ENCODE measurements at places on chromosomes 6 and 20. TPM values are rescaled to one million over a fixed set of nuclear protein-coding genes. Genes with fewer than 3 reads are reported as not detected.

Gene ABHD16B
- not detected for polyA plus RNA-seq

Gene PRND
- polyA plus RNA-seq, result not detected

Gene CABLES2
- polyA plus RNA-seq, result 2.0 TPM

Gene FOXA2
- not detected for polyA plus RNA-seq

Gene TMEM181
- polyA plus RNA-seq, result 6.9 TPM

Gene CST2
- not detected for polyA plus RNA-seq

Gene THBS2
- polyA plus RNA-seq, result 2.7 TPM

Gene ENPP3
- polyA plus RNA-seq, result 2.5 TPM

Gene RARS2
- polyA plus RNA-seq, result 23.4 TPM

Gene LRRN4
- 1.6 TPM for polyA plus RNA-seq

Gene DNAH8
- not detected for polyA plus RNA-seq

Gene ZBP1
- not detected for polyA plus RNA-seq

Gene OR12D3
- polyA plus RNA-seq, result not detected

Gene HLA-DQA2
- polyA plus RNA-seq, result 10.0 TPM

Gene GINM1
- polyA plus RNA-seq, result 81.7 TPM

Gene PLEKHG1
- polyA plus RNA-seq, result 2.8 TPM

Gene SALL4
- polyA plus RNA-seq, result not detected

Gene LCA5
- polyA plus RNA-seq, result 2.0 TPM

Gene MLN
- not detected for polyA plus RNA-seq

Gene SIRPA
- polyA plus RNA-seq, result 24.7 TPM

Gene EBF4
- polyA plus RNA-seq, result 8.8 TPM

Gene NCOA3
- polyA plus RNA-seq, result 4.9 TPM

Gene WFDC12
- polyA plus RNA-seq, result not detected

Gene TBX18
- polyA plus RNA-seq, result not detected

Gene IPCEF1
- 2.7 TPM for polyA plus RNA-seq

Gene EPB41L1
- polyA plus RNA-seq, result 53.2 TPM

Gene TRIM10
- 1.5 TPM for polyA plus RNA-seq

Gene OR2J2
- polyA plus RNA-seq, result not detected

Gene RUNX2
- polyA plus RNA-seq, result 2.3 TPM

Gene SOX4
- polyA plus RNA-seq, result 5.5 TPM

Gene SEMG1
- not detected for polyA plus RNA-seq

Gene STX7
- 27.4 TPM for polyA plus RNA-seq

Gene APCDD1L
- polyA plus RNA-seq, result 4.5 TPM

Gene PTCHD4
- polyA plus RNA-seq, result 0.24 TPM

Gene ZBTB46
- polyA plus RNA-seq, result 4.5 TPM

Gene PBOV1
- not detected for polyA plus RNA-seq

Gene HLA-DRA
- 489 TPM for polyA plus RNA-seq

Gene RPS6KA2
- 12.3 TPM for polyA plus RNA-seq

Gene SAPCD1
- polyA plus RNA-seq, result 6.8 TPM

Gene BTBD3
- polyA plus RNA-seq, result 11.6 TPM

Gene SLC26A8
- polyA plus RNA-seq, result not detected

Gene TAAR2
- polyA plus RNA-seq, result not detected

Gene MYMX
- 2.2 TPM for polyA plus RNA-seq

Gene FOXC1
- 18.0 TPM for polyA plus RNA-seq

Gene RBM24
- 0.47 TPM for polyA plus RNA-seq

Gene HLA-F
- polyA plus RNA-seq, result 52.1 TPM

Gene PLA2G7
- polyA plus RNA-seq, result not detected
